Stimulated activated naive CD8-positive, alpha-beta T cell treated with anti-CD3 and anti-CD28 coated beads, Interleukin-15, amount 100 ng/mL, for 72 hours (primary cell): ENCODE measurements at places on chromosomes 1 and 21.

DNA sequence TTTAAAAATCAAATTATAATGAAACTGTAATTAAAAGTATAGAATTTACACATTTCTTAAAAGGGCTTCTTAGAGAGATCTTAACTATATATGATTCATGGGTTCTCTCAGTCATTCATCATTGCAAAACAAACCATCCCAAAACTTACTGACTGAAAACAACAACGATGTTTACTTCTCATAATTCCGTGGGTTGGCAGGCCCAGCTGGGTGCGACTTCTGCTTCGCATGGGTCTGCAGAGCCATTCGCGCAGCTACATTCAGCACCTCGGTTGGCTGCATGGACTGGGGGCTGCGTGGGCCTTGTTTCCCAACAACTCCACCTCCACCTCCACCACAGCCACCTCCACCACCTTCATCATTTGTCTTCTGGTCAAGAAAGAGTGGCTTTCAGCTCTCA, 4.0 kb downstream of the SLAMF8 start:
- DNase-seq = no peak

DNA sequence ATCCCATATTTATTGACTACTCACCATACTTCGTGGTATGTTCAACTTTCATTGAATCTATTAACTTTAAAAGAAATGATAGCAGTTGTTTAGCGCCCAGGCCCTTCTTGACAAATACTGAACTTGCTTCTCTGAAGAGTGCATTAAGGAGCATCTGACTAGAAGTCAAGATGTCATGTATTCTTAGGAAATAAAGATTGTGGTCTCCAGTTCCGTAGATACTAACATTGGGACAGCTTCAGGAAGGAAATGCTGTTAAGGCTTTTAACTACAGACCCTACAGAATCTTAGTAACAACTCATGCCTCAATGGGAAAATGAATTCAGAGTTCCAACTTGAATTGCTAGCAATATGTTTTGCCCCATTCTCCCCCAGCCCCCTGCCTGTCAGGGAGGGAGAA, 14.8 kb downstream of the LYST start:
- no peak for DNase-seq

DNA sequence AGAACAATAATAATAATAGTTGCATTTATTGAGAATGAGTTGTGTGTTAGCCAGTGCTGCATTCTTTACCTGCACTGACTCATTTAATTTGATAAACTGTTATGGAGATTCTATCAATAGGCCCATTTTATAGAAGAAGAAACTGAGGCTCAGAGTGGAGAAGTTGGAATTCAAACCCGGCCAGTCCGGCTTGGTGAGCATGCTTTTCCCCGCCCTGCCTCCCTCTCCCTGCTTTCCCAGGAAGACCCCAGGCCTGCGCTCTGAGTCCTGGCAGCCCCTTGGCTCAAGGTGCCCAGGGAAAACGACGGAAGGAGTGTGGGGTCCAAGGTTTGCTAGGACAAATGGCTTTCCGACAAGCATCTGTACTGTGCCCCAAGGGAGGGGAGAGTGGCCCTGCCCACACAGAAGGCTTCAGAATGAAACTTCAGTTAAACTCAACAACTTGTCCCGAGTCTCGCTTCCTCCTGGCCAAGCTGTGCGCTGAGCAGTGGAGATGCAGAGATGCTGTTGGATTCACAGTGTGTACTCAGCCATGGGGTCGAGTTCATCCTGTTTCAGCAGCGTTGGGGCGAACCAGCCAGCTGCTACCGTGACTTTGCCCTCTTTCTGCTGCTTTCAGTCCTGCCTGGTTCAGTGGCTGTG, 23.3 kb upstream of the PADI6 start:
- no peak for DNase-seq

DNA sequence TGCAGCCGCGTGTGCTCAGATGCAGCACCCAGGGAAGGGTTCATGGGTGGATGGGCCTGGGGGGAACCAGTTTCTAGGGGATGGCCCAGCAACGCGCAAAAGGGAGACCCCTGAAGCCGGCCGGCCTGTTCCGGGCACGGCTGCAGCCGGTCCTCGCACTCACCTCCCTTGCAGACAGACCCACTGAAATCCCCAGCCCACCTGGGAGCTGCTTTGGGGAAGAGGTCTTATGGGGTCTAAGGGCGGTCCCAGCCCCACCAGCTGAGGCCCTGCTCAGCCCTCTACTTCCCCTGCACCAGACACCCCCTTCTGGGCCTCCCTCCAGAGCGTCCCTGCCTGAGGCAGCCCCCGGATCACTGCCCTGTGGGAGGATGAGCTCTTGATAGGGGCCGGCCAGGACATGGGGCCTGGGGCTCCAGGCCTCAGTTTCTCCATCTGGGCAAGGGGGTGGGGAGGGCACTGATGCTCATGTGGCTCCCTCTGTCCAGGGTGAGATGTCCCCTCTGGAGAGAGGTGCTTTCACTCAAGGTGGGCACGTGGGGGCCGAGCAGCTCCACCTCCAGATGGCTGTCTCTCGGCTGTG, 20.0 kb upstream of the TTC34 start:
- no peak for DNase-seq

DNA sequence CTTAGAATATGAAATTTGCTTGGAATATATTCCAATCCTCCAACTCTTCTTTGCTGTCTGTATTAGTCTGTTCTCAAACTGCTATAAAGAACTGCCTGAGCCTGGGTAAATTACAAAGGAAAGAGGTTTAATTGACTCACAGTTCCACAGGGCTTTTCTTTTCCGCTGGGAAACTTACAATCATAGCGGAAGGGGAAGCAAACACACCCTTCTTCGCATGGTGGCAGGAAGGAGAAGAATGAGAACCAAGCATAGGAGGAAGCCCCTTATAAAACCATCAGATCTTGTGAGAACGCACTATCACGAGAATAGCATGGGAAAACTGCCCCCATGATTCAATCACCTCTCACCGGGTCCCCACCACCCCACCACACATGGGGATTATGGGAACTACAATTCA, 14.8 kb downstream of the CENPF start:
- DNase-seq = no peak

- DNase-seq = no peak
Measured at GRCh38 chr1:198967566-198967965, 328.7 kb downstream of the PTPRC start.

DNA sequence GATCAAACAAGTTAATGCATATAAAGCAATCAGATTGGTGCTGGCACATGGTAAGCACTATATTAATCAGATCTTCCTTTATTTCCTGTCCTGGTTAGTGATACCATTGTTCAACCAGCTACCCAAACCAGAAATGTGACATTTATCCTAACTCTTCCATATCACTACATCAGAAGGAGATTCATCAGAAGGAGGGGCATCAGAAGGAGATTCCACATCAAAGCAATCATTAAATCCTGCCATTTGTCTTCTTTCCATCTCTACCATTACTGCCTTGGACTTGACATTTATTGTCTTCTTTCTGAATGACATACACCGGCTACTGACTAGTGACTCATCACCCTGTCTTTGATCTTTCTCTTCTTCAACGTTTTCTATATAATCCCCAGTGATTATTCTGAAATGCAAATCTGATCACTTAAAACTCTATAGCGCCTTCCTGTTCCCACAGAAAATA, 75.0 kb downstream of the DNM3 start:
- DNase-seq = no peak

- no peak for DNase-seq
Measured at GRCh38 chr1:245363461-245364200, 208.8 kb downstream of the KIF26B start.

GRCh38 chr1:149846042-149846441, 53.3 kb upstream of the BOLA1 start:
- no peak for DNase-seq

DNA sequence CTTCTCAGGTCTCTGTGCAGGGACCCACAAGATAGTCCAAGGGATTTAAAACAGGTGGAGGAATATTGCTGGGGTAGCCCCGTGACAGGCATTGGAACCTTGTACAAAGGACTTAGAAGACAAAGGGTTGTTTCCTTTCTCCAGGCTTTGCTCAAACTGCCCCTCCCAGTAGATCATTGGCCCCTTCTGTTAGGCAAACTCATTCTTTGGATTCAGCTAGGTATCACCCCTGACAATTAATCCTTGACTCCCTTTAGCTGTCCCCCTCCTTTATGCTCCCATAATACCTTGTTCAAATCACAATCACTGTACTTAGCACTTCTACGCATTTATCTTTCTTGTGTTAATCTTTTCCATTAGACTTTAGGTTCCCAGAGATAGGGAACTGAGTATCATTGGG, 360.5 kb downstream of the KCNH1 start:
- no peak for DNase-seq

DNA sequence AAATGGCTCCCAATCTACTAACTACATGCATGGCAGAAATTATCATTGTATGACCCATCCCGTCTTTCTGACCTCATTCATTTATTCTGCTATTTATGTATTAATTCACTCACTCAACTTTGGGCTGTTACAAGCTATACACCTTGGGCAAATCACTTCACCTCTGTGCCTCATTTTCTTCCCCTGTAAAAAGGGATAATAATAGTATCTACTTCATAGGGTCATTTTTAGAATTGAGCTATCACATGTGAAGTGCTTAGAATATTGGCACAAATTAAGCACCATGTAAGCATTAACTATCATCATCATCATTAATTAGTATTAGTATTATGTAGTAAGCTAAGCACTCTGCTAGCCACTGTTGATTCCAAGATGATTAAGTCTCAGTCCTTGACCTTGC, 52.1 kb downstream of the NMNAT2 start:
- no peak for DNase-seq

DNA sequence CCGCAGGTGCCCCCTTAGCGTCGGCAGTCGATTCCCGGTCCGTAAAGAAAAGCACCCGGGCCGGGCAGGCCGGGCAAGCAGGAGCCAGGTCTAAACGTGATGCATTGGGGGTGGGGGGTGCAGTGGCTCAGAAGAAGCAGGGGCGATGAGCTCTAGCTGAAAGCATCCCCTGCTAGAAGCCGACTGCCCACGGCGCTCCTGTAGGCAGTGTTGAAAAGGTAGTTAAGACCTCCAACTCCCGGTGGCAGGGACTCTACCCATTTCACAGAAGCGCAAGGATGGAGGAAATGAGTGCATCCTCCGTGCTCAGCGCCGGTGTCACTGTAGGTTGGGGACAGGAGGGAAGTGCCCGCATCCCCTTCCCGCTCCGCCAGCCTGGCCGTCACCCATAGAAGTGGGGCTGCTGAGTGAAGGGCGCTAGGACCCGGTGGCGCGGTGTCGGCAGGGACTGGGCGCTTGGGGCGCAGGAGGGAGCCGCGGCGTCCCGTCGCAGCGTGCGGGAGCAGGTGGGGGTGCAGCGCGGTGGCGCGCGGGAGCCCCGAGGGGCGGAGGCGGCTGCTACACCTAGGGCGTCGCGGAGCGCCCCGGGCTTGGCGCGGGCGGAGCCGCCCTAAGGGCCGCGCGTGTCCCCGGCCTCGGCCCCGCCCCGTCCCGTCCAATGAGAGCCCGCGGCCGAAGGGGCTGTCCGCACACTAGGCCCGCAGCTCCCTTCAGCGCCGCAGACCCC, at the start of gene WNT2B:
Gene WNT2B, plus strand, starts transcription at position 688 of the 727 bp plus-strand sequence. CDS start 298 bp downstream, outside the sequence.
- DNase-seq = peak; percentile 60

DNA sequence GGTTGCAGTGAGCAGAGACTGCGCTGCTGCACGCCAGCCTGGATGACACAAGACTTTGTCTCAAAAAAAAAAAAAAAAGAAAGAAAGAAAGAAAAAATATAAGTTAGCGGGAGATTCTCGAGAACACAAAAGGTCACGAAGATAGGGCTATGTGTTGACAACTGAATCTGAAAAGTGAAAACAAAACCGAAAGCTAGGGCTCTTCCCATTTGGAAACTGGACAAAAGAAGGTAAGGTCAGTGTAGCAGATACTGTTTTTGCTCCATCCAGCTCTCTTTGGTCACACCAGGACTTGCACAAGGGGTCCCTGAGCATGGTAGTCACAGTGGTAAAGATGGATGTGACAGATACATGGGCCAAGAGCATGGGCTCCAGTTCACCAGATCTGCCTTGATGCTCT, 60.4 kb upstream of the MAP10 start:
- no peak for DNase-seq

GRCh38 chr1:33872683-33873082, 8.8 kb downstream of the HMGB4 start:
- DNase-seq = no peak

- DNase-seq = no peak
Measured at GRCh38 chr21:18334066-18334465, 69.5 kb downstream of the TMPRSS15 start.

DNA sequence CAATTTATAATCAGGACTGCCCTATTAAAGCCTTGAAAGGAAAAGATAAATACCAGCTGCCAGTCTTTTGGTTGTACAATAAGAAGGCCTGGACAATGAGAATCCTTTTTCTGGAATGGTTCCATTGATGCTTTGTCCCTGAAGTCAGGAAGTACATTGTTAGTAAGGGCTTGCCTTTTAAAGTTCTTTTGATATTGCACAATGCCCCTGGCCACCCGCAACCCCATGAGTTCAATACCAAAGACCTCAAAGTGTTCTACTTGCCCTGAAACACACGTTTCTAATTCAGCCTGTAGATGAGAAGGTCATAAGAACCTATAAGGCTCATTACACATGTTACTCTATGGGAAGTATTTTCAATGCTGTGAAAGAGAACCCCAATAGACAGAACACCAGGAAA, 112.1 kb downstream of the OLFM3 start:
- no peak for DNase-seq

- no peak for DNase-seq
Measured at GRCh38 chr1:212488436-212489283, 55.9 kb downstream of the NENF start.

DNA sequence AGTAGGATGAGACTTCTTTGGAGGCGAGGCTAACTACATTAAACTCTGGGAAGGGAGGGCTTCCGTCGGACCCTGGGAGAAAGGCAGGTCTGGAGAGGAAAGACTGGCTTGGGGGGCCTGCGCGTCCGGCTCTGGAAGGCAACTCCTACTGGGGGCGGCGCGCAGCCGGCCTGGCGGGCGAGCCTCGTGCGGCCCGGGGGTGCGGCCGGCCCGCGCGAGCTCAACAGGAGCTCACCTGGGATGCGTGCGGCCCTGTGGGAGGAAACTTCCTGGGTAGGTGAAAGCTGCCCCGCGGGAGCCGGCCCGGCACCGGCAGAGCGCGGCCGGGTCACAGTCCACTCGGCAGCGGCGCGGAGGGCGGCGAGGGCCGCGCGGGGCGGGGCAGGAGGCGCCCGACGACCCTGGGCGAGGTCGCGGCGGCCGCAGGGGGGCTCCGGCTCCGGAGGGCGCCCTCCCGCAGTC, 449 bp downstream of the EPS15 start:
- peak; percentile 55 for DNase-seq

DNA sequence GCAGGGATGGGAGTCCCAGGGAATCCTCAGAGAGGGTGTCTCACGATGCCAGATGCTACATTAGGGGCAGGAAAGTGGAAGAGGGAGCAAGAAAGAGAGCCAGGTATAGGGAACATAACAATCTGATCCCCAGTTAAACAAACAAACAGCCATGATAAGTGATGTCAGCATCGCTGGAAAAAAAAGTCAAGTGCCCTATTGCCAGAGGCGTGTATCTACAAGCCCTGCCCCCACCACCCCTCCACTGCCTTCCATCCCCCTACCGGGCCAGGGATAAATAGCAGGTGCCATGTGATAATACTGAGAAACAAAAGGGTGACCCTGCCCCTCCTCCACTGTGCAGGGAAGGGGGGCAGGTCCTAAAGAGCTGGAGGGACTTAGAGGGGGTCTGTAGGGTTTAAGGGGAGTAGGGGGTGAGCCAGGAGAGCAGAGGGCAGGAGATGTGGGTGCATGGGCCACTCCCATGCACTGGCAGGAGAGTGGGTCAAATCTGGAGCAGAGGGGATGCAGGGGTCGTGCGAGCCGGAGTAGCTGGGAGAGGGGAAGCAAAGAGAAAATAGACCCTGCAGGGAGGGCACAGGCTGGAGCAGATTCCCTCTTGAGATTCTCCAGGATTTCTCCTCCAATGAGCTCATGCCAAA, 3.4 kb downstream of the SLC26A9 start:
- DNase-seq = no peak

GRCh38 chr1:172476218-172476811, 32.4 kb upstream of the PIGC start:
- no peak for DNase-seq

- no peak for DNase-seq
Measured at GRCh38 chr1:156346636-156347035, 8.3 kb downstream of the TSACC start.
